T-helper 22 cell (primary cell): ENCODE measurements at places on chromosomes 5 and 9.

GRCh38 chr9:123175854-123176629 lies 92.3 kb downstream of the STRBP start:
- no peak for DNase-seq

DNA sequence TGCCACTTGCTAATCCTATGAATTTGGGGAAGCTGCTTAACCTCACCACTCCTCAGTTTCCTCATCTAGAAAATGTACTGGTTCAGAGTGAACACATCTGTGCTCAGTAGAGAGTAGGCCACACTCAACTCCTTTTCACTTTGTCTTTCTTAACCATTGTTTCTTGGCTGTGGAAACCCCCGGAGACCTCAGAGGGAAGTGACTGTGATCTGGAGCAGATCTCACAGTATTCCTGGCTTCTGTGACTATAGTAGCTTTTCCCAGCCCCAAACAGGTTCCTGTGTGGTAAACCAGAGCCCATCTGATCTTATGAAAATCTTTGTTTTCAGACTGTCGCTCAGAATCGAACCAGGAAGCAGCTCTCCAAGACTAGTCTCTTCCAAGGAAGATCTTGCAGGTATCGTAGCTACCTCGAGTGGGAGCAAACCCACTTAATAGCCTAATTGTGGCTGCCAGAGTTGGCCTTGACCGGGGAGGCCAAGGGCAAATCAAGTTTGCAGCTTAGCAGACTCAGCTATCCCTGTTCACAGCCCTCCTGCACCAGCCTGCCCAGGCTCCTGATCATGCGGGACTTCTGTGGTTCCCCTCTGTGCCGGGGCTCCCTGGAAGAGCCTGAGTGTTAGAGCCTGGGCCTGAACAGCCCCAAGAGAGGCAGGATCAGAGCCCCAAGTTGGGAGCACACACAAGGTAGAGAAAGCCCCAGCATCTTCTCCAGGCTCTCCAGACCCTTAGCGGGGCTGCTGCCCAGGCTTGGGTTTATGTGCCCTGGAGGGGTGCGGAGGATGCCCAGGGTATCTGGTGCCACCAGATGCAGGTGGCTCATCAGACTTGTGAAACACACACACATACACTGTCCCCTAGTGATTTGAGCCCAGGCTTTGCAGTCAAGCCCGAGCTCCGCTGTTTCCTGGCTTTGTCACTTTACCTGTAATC lies 52.2 kb upstream of the ANGPTL2 start:
- no peak for DNase-seq

- no peak for DNase-seq
Measured at GRCh38 chr5:80168388-80169028, 87.3 kb downstream of the SERINC5 start.

DNA sequence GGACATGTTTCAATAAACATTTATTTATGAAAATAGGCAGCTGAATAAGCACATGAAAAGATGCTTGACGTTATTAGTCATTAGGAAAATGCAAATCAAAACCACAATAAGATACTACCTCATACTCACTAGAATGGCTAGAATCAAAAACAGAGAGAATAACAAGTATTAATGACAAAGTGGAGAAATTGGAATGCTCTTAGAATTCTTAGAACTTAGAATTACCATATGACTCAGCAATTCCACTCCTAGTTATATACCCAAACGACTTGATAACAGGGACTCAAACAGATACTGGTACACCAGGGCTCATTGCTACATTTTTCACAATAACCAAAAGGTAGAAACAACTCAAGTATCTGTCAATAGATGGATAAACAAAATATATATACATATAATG lies 15.1 kb upstream of the TRIM36 start:
- no peak for DNase-seq

- no peak for DNase-seq
Measured at GRCh38 chr9:16515207-16515606, 355.3 kb downstream of the BNC2 start.

- no peak for DNase-seq
Measured at GRCh38 chr9:114641967-114642366, 15.6 kb downstream of the TEX53 start.

GRCh38 chr9:106897751-106898150 lies 34.8 kb downstream of the ZNF462 start:
- DNase-seq, result no peak

DNA sequence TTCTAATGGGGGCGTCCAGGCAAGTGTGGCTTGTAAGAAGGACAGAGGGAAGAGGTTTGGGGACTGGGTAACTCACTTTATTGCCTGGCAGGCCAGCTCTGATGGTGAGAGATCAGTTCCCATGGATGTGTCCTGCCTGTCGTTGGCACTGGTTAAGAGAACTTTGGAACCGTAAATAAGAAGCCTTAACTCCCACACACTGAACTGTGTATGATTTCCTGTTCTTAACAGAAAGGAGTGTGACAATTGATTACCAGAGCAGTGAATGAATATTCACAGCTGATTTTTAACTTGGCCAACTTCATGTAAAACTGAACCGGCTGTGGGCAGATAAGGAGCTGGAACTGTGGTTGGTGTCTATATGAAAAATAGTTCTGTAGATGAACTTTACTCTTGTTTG lies 63.2 kb downstream of the MEGF10 start:
- no peak for DNase-seq

GRCh38 chr9:12771891-12772290 lies 2.9 kb upstream of the LURAP1L start:
- no peak for DNase-seq

DNA sequence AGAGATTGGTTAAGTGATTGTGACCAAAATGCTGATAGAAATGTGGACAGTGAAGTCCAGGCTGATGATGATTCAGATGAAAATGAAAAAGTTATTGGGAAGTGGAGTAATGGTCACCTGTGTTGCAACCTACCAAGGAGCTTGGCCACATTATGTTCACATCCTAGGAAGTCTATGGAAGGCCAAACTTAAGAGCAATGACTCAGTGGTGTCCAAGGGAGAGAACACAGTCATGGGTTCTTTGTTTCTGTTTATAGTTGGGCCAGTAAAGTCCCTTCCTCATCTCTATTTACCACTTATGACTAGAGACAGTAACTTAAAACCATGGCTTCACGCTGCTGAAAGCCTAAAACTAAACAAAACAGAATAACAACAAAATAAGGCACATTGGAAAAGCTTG lies 555.3 kb upstream of the DAB2 start:
- no peak for DNase-seq

DNA sequence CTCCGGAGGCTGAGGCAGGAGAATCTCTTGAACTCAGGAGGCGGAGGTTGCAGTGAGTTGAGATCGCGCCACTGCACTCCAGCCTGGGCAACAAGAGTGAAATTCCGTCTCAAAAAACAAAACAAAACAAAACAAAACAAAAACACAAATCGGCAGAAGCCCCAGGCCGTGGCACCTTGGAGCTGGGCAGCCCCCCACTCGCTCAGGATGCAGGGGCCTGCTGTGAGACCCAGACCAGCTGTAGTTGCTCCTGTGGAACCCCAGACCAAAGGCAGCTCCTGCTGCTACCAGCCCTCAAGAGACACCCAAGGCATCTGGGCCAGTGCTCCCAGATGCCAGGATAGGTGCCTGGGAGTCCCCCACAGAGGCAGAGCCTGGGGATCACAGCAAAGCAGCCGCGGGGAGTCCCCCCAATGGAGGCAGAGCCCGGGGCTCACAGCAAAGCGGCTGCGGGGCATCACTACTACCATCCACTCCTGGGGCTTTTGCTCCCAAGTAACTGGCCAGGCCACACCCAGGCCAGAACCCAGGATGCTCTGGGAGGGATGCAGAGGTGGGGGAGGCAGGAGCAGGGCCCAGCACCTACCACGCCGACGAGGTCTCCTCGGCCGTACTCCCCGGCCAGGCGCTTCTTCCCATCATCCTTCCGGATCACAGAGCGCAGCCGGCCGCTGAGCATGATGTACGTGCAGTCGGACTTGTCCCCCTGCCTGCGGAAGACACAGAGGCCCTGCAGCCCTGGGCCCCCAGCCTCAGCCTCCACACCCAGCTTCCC lies 37.7 kb upstream of the NSMF start:
- DNase-seq, result no peak

DNA sequence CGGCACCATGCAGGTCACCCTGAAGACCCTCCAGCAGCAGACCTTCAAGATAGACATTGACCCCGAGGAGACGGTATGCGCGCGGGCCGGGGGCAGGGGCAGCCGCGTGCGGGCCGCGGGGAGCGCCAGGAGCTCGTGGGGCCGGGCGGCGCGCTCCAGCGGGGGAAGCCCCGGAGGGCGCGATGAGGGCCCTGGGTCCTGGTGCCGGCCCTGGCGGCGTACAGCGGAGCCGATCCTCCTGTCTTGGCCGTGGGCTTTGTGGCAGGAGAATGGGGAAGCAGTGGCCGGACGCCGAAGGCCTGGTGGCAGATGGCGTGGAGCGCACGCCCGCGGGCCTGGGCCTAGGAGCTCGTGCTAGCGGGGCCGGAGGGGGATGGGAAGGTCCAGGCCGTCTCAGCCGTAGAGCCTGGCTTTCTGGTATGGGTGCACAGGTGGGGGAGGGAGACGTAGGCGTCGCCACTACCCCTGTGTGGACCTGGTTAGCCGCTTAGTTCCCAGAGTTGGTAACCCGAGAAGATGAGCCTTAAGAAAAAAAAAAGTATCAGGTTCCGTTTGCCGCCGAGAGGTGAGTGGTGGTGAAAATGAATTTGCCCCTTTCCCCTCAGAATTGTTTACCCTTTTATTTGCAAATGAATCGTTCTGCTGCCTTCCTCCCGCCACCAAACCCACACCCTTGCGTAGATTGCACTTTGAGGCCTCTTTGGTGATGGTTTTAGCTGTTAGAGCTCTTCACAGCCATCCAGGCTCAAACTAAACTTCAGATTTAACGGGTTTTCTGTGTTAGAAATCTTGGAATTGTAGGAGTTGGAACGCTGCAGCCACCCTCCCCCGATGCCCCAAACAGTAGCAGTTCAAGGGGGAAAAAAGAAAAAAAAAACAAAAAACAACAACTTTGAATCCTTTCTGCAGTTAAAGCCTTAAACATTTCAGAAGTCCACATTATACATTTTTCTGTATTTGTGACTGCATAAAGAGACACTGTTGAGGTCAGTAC lies 841 bp downstream of the RAD23B start:
- peak; percentile 27 for DNase-seq

- DNase-seq, result no peak
Measured at GRCh38 chr5:166561759-166562158, 1729.7 kb upstream of the WWC1 start.

DNA sequence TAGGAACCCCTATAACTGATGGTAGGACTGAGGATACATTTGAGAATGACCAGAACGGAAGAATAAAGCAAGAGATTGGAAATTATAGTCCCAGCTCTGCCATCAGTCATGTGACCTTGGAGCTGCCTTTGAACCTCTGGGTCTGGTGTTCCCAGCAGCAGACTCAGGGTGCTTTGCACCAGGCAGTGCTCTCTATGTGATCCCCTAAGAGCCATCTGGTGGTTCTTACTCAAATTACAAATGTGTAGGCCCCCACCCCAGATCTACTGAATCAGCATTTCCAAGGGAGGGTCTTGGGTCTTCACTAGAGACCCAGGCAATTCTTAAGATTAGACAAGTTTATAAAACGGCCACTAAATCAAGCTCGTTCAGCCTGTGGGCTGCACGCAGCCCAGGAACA lies 40.2 kb upstream of the PRDM12 start:
- no peak for DNase-seq

DNA sequence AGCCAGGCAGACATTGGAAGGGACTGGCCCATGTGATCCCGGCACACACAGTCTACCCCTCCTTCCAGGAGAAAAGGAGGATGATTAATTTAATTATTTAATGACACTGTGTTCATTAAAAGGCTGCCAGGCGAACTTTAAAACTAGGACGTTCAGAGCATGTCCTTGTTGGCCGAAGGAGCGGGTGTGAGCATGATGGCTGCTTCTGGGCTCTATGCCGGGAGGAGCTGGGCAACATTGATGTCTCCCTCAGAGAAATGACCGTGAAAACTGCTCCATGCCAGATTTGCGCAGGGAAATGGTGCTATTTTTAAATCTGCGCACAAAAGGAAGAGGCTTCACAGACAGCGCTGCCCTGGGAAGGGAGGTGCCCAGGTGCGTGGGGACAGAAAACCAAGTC lies 284.9 kb upstream of the IRX4 start:
- DNase-seq, result no peak

DNA sequence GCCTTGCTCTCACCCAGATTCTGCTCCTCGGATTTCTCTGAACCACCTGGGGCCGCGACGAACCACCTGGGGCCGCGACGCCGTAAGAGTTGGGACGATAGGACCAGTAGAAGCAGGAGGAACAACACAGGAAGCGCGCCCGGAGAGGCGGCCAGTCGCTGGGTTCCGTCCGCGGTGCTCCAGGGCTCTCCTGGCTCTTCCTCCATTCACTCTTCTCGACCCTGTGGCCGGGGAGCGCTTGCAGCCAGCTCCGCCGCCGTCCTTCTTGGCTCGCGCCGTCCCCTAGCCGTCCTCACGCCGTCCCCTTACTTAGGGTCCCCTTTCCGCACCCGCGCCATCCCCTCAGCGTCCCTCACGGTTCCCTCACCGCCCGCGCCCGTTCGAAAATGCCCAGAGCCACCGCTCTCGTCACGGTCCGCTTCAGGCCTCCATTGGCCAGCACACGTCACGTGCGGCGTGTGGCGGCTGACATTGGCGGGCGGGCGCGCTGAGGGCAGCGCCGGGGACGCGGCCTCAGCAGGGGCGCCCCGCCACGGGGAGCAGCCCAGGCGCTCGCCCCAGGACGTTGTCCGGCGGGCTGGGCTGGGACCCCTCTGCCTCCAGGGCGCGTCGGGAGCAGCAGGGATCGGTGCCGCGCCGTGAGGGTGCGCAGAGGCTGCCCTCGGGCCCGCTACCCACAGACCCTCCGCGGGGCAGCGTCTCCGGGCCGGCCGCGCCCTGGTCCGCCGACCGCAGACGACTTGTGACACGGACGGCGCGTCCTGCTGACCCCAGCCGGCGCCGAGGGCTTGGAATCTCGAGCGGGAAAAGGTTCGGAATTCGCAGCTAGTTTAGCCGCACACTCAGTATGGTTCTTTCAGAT lies 53.7 kb upstream of the PTPDC1 start:
- DNase-seq, result peak; percentile 66

DNA sequence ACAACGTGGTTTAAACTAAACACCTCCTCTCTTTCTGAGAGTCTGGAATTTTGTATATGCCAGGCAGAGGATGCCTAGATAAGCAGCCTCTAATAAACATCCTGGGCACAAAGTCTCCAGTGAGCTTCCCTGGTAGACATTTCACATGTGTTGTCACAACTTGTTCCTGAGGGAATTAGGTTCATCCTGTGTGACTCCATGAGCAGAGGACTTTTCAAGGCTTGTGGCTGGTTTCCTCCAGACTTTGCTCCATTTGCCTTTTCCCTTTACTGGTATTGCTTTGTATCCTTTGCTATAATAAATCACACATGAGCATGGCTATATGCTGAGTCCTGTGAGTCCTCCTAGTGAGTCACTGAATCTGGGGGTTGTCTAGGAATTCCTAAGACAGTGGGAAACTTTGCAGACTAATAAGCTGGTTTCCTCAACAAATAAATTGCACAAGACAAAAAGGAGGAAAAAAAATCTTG lies 77.4 kb downstream of the NR2F1-AS1 start:
- no peak for DNase-seq

- no peak for DNase-seq
Measured at GRCh38 chr5:61344187-61344944, 12.3 kb downstream of the ZSWIM6 start.

DNA sequence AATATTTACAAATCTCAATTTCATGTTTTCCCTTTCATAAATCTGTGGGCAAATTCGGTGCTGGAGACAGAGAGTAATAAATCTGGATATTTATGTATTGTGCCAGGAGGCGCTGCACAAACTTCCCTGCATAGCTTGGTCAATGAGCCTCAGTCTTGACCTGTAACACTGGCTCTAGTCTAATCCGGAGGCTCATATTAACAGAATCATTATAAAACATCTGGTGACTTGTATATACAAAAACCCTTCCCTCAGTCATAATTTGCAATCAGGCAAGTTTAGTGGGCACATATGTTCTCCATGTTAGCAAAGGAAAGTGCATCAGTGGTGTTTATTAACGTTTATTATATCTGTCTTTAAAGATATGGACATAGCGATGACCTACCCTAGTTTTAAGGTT lies 104.0 kb upstream of the BNC2 start:
- no peak for DNase-seq
